ENCODE measurements at places on chromosomes 5 and 9. TPM values are rescaled to one million over a fixed set of nuclear protein-coding genes. Genes with fewer than 3 reads are reported as not detected.

BRD3OS gene
- 11.3 TPM for total RNA-seq

- no peak for ATAC-seq
These were observed 201.3 kb downstream of the GABRG2 start for GRCh38 chr5:162268694-162269481.

- ATAC-seq: no peak
These were observed 166.6 kb downstream of the AP3B1 start for GRCh38 chr5:78127875-78128274.

DNA sequence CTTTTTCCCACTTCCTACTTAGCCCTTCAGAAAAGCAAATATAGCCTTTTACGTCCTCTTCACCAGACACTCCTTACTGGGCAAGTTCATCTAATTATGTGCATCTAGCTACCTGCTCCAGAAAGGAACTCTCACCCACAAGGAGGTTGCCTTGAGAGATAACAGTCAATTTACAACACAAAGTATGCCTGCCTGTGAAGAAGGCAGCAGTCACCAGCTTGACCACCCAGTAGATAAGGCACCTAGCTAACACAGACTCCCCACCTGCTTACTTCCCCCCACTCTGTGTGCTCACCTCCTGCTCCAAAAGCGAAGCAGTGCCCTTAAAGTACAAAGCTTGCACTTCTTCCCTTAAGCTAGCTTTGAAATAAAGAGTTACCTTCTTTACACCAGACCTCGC is 111.7 kb upstream of the MRPS30 start:
- ATAC-seq: no peak

FCN2 gene
- total RNA-seq: not detected
